Erythroblast (primary cell): ENCODE measurements at places on chromosomes 12 and 14.
A peak's percentile ranks its signal among the peaks of the same experiment; 100 is the strongest.

GRCh38 chr12:56157201-56158028 is 744 bp upstream of the MYL6 start:
- peak; percentile 74 for DNase-seq

DNA sequence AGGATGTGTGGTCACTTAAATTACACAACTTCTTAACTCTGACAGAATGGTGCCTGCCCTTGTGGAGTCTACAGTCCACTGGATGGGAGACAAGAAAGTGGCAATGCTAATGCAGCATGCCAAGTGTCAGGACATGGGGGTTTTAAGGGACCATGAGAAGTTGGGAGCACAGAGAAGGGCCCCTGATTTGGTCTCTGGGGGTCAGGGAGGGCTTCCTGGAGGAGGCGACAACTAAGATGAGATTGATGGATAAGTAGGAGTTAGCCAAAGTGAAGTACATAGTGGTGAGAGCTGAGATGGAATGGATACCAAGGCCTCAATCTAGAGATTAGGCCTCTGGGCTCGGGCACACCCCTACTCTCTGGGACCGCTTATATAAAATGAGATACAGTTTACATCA is 236.7 kb downstream of the CHST11 start:
- DNase-seq, result no peak

GRCh38 chr12:16437281-16437816 is 89.9 kb downstream of the MGST1 start:
- no peak for DNase-seq

DNA sequence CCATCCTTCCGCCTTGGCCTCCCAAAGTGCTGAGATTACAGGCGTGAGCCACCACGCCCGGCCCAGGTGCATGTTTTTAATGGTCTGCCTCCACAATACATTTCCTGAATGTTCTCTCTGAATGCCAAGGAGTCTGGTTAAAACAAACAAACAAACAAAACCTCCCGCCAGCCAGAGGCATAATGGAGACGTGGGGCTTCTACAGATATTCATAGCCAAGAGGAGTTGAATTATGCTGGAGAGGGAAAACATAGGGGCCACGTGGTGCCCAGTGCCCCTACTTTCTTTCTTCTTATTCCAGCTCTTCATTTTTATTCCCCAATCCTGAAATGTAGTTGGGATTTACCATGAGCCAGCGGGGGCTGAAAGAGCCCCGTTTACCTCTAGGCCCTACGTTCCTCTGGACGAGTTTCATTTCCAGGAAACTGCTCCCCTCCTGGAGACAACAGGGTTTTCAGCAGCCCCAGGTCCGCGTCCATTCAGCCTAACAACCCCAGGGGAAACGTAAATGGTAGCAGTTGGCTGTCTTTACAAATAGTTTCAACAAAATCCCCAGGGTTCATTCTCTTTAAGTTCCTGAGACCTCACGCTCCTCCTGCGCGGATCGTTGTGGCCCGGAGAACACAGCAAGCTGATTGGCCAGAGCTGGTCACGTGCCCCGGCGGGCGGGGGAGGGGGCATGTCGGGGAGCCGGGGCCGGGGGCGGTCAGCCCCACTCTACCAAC is 108.5 kb upstream of the ESRRB start:
- peak; percentile 12 for DNase-seq

DNA sequence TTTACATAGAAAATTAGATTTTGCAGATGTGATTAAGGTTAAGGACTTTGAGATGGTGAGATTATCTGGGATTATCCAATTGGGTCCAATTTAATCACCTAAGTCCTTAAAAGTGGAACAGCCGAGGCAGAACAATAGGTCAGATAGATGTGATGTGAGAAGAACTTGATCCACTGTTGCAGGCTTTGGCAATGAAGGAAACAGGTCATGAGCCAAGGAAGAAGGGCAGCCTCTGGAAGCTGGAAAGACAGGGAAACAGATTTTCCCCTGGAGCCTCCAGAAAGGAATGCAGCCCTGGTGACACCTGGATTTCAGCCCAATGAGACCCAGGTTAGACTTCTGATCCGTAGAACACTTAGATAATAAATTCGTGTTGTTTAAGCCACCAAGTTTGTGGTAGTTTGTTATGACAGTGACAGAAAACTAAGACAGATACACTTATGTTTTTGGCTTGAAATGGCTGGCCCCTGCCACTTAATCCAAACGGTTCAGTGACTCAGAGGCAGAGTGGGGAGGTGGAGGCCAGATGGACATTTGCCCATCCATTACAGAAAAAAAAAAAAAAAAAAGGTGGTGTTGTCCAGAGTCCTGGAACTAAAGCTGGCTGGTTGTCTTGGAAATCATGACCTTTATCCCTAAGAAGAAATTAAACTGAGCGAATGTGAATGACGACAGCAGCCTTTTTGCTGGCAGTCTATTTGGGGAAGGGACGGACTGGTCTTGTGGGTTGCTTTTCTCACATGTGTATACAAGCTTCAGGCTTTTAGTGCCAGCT is 181.9 kb upstream of the NRXN3 start:
- DNase-seq, result no peak

- DNase-seq, result no peak
These were observed 7.8 kb upstream of the NEK9 start for GRCh38 chr14:75134644-75135043.

DNA sequence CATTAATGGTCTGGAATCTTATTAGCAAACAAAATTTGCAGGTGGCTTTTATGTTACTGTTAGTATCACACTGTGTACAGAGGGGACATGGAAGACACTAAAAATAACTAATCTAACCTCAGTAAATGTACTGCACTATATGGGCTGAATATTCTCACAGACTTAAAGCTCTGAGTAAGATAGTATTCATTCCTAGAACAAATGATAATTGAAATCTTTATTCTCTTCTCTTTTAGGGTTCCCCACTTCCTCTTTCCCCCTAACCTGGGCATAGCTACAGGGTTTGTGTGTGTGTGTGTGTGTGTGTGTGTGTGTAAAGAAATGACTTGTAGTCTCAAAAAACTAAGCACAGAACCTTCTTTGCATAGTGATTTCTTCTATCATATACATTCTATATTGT is 21.4 kb upstream of the HECTD1 start:
- DNase-seq, result no peak

DNA sequence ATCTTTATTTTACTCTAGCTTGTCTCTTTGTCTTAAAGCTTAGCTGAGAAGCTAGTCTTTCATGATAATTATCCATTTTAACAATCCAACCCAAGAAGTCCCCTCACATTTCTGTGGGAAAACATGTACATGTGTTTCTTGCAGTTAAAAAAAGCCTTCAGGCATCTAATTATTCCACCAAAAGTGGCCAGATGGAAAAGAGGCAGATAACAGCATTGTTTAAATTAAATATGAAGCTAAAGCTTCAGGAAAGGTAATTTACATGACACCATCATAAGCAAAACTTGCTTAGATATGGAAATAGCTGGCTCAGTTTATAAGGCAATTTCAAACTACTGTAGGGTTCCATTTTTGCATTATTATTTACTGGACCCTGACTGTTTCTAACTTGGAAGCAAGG is 175.4 kb downstream of the UNC79 start:
- no peak for DNase-seq

DNA sequence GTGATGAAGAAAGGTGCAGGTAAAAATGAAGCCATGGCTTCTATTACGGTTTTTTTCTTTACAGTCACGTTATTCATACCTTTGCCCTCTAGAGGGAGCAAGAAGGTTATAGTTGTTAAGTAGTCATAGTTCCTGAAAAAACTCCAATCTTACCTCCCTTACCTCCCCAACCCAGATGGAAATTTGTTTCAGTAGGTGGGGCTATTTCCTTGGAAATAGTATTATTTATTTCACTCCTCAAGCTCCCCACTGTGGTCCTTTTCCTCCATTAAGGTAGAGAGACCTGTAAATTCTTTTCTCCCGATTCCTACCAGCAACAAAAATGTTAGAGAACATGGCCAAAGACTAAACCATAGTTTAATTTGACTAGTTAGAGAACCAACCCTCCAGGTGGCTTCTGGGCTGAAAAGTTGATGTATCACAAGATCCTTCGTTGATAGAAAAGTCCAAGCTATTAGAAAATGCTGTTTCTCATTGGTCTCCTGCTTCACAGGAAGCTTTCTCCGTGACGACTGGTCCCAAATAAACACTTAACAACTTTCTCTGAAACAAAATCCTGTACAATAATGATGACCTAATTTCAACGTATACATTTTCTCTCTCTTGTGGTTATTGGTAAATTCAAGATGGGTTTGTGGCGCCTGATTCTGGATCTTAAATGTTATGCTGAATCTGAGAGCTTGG is 43.5 kb downstream of the TMX1 start:
- peak; percentile 29 for DNase-seq

- no peak for DNase-seq
These were observed 384.1 kb downstream of the FOXG1 start for GRCh38 chr14:29150659-29151058.

- no peak for DNase-seq
These were observed 16.8 kb downstream of the PLXNC1 start for GRCh38 chr12:94165138-94165537.

DNA sequence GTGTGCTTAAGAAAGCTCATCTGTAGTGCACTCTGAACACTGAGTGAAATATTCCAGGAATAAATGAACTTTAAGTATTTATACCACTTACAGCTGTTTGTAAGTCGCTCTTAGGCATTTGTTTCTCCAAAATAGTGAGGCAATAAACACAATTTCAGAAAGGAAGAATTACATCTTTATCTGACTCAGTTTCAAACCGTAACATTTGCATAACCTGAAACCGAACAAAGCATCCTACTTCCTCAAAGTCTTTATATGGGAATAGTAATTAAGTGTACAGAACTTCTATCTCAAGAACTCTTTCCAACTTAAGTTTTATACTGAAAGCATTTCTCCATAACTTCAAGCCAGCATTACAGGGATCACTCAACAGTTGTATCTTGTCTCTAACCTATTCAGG is 58.4 kb downstream of the SOX5 start:
- no peak for DNase-seq

DNA sequence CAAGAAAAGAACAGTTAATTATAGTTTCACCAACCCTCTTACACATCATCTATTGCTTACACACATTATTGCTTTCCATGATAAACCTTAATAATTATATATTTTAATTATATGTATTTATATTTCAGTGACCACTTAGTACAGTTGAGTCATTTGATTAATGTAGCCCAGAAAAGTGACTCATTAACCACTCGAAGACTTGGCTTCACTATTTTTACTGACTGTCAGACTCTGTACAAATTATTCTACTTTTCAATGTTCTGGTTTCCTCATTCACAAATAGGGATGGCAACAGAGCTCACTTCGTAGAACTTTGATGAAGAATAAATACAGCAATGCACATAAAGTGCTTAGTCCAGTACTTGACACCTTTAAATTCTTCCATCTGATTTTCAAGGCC is 98.3 kb downstream of the CFAP54 start:
- DNase-seq, result no peak

- peak; percentile 7 for DNase-seq
These were observed 57.9 kb downstream of the SLC38A1 start for GRCh38 chr12:46210873-46211439.

- DNase-seq, result no peak
These were observed at the start of gene SH2B3 for GRCh38 chr12:111405859-111406473. Gene SH2B3 (plus strand): TSS chr12:111405923. CDS start chr12:111418146, 12,223 bp downstream.

DNA sequence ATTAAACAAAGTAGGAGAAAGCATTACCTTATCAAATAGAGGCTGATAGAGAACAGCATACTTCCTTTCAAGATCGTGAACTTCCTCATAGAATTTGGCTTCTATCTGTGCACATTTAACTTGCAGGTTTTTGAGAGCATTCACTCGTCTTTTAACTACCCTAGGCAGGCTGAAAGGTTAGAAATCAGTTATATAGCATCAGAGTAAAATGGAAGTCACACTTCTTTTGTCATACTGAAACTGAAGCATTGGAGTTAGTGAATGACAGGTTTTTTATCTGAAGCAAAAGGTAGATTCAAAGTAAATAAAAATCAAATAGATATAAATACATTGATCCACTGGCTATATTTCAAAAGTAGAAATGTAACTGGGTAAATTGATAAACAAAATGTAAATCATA is 24.4 kb downstream of the NAP1L1 start:
- DNase-seq, result no peak

DNA sequence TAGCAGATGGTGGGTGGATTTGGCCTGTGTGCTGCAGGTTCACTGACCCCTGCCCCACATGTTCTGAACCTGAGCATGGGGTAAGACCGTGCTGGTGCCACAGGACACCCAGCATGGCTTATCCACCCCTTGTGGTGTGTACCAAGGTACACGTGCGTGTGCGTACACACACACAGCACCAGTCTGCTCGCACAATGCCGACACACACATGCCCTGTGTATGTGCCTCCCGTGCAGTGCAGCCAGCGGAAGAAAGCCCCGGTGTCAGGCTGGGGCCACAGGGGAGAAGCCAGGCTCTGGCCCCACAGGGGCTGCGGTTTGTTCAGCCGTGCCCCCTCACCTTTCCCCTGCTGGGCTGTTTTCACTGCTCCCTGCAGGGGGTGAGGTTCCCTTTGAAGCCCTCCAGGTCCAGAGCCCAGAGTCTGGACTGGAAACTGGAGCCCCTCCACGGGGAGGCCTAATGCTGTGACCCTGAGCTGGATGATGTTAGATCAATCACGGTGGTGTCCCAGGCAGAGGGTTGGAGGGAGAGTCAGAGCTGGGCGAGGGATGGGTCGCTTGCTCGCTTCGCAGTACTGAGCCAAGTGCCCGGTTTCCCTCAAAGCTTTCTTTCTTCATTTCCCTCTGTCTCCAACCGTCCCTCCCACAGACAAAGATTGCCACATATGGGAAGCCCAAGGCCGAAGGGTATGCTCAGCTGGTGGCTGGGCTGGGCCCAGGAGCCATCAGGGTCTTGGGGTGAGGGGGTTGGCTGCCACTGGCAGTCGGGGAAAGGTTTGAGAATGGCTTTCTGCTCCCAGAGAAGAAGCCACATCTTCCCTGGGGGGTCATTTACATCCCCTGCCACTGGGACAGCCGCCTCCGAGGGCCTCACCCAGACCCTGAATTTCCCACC is 6.2 kb downstream of the DTX1 start:
- DNase-seq, result no peak

DNA sequence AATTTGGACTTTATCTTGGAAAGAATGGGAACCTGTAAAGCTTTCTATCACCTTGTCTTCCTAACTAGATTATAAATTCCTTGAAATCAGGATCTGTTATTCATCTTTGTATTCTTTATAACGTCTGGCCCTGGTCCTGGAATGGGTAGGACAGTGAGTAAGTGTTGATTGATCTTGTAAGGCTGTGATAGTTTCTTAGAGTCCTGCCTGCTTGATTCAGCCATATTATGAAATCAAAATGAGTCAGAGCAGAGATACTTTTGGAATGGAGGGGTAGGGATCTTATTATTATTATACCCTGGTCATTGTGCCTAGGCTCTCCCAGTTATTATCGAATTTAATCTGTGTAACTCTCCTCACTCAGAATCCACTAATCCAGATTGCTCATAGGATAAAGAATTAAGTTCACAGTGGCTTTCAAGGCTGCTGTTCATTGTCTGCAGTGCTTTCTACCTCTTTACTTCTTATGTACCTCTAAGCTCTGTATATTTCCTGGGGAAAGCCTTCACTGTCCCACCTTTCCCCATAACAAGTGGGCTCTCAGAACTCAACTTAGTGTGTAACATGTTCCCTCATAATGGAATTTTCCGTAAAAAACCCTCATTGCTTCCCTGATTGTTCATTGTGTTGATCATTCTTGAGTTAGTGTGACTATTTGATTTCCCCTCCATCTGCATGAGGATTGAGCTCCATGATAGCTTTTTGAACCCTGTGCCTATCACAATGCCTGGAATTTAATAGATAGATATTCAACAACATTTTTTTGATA is 93.3 kb downstream of the DAAM1 start:
- DNase-seq, result no peak
